Colonic mucosa (tissue), 4 donors: ENCODE measurements at places on chromosomes 2 and 18. TPM values are rescaled to one million over a fixed set of nuclear protein-coding genes. Genes with fewer than 3 reads are reported as not detected.

- no peak for DNase-seq
These were observed 31.5 kb downstream of the ACVR1C start for GRCh38 chr2:157596992-157597681.

GRCh38 chr2:138607746-138608145 lies 106.2 kb downstream of the SPOPL start:
- no peak for DNase-seq

GRCh38 chr2:74227646-74228045 lies 29.2 kb downstream of the MTHFD2 start:
- no peak for DNase-seq

GRCh38 chr2:101199251-101199791 lies 48.1 kb upstream of the TBC1D8 start:
- no peak for DNase-seq

- no peak for DNase-seq
These were observed 316.8 kb downstream of the PIK3C3 start for GRCh38 chr18:42271647-42272414.

DNA sequence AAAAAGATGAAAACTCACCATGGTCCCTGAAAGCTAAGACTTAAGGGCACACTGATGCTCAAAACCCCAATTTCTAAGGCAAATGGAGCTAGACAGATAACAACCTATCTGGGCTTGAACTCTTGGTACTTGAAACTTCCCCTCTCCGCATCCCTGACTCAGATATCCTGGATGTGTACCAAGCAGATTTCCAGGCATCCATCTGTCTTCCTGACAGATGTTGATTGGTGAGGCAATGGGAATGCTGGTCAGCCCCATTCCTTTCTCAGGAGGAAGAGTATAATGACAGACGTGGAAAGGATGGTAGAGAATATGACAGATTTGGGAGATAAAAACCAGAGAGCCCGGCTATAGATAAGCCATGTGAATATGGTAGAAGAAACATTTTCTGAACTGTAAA lies 69.2 kb downstream of the ADD2 start:
- no peak for DNase-seq

- DNase-seq: no peak
These were observed 3.3 kb downstream of the SP110 start for GRCh38 chr2:230216489-230216888.

DNA sequence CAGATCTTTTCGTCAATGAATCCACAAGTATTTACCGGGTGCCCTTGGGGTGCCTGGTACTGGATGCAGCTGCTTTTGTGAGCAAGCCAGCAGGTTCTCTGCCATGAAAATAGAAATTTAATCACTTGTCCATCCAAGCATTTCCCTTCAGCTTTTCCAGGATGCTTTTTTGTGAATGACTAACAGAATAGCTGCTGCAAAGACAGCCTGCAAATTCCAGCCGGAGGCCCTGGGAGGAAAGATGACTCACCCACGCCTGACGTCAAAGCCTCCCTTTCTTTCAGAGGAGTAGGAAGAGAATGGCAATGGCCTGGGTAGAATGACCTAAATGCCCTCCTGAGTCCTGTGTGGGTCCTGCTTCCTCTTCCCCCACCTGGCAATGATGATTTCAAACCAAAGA lies 111.9 kb downstream of the AP1S3 start:
- DNase-seq: peak; percentile 33

DNA sequence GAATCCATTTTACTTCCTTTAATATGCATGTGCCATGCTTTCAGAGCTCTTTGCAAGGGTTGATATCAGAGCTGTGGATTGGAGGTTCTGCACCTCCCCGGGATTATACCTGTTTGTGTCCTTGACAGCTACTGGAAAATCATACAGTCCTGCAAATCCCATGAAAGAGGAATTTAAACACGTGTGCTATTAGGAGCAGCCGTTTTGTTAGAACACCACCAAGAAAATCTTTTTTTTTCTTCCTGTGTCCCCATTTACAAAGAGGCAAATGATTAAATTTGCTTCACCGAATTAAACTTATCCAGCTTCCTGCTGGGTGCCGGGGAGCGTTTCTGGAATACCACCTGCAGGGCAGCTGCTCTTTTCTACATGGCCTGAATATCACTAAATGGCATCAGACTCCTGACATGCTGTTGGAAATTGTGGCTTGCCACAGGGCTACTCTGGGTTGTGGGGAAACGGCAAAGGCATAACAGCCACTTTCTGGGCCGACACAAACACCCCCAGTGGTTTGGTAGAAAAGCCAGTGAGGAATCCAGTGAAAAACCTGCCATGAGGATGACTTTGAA lies 23.4 kb upstream of the SOX11 start:
- DNase-seq: no peak

DNA sequence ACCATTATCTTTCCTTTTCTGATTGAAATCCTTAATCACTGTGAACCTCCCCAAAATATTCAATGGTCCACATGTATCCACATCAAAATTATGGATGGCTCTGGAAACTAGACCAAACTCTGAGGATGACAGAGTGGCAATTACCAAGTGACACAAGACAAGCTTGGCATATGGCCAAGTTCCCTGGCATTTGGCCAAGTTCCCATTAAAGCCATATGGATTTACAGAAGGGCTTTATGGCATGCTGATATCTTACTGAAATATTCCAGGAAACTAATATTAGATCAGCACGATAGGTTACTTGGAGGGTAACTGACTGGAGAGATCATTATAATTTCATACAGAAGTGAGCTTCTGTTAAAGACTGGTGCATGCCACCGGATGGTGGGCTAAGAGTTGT lies 21.9 kb upstream of the CERS6 start:
- DNase-seq: peak; percentile 71

GRCh38 chr2:152330235-152330866 lies 4.6 kb upstream of the FMNL2 start:
- no peak for DNase-seq

DNA sequence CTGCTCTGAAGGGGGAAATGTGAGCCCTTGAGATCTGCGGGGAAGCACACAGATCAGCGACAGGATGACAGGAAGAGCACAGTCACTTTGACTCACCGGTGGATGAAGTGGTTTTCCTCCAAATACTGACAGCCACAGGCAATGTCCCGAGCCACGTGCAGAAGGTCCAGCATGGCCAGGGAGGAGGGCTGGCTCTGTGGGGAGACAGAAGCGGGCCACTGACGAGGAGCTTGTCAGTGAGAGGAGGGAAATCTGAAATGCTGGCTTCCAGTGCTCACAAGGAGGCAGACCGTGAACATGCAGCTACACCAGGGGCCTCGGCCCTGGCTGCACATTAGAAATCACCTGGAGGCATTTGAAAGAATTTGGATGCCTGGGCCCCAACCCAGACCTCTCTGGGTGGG lies 98.7 kb downstream of the CLIP4 start:
- DNase-seq: no peak

The RAMP1 gene
- total RNA-seq: 27.2 TPM

The MYO5B gene
- total RNA-seq: 106 TPM

The TMEM247 gene
- not detected for total RNA-seq

The C2orf78 gene
- total RNA-seq: not detected

The SLC14A1 gene
- total RNA-seq: 0.52 TPM

The MALL gene
- 567 TPM for total RNA-seq

The IL37 gene
- 0.99 TPM for total RNA-seq

The ATL2 gene
- 66.5 TPM for total RNA-seq

The PDCD1 gene
- 0.35 TPM for total RNA-seq

The MERTK gene
- total RNA-seq: 3.9 TPM

The GPBAR1 gene
- 1.1 TPM for total RNA-seq
